Esophagus squamous epithelium (tissue), 5 donors: ENCODE measurements at places on chromosomes 2 and 18. TPM values are rescaled to one million over a fixed set of nuclear protein-coding genes. Genes with fewer than 3 reads are reported as not detected.

GRCh38 chr2:36695746-36696415 is 626 bp upstream of the VIT start:
- DNase-seq = no peak

GRCh38 chr2:20208476-20208859 is 16.5 kb downstream of the SDC1 start:
- no peak for DNase-seq

- DNase-seq = no peak
These were observed 10.9 kb upstream of the FZD7 start for GRCh38 chr2:202022755-202023154.

DNA sequence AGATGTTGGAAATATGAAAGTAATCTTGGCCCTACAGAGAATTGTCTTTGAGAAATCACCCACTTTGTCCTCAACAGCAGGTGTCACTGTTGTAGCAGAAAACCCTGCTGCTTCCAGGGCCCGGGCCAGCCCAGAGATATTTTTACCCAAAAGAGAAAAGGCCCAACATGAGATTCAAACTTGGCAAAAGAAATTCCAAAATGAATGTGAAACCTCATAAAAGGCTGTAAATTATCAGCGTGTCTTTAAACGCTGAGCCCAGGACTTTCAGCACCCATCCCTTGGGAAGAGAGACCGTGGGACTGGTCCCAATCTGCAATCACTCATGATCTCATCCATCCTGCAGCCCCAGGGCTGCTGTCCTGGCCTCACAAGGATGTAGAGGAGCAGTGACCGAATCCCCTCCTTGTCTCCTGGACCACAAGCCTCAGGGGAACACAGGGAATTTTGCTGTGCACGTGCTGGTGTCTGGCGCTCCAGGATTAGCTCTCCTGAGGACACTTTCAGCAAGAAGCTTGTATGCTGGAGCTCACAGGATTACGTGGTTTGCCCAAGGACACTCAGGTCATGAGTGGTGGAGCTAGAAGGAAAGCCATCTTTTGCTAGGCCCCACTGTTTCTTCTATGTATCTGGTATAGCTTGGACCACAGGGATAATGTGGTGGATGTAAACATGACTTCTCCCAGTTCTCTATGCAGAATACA is 202.1 kb downstream of the RNF144A start:
- DNase-seq = no peak

DNA sequence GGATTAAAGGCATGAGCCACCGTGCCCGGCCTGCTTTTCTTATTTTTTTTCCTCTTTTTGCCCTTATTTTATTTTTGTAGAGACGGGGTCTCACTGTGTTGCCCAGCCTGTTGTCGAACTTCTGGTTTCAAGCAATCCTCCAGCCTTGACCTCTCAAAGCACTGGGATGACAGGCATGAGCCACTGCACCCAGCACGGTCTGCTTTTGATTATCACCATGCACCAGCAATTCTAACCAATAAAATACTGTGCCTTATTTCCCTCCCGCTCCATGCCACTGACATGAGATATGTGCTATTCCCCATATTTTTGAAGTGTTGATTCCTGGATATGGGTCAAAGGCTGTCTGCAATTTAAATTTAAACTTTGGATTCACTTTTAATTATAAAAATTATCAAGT is 42.9 kb downstream of the ACYP2 start:
- no peak for DNase-seq

Gene TMEM37
- total RNA-seq = 2.6 TPM

Gene FAM237A
- not detected for total RNA-seq

Gene FHL2
- 62.9 TPM for total RNA-seq

Gene LDLRAD4
- total RNA-seq = 1.3 TPM

Gene SLC19A3
- 0.42 TPM for total RNA-seq
